ENCODE measurements at places on chromosomes 1 and 21. TPM values are rescaled to one million over a fixed set of nuclear protein-coding genes. Genes with fewer than 3 reads are reported as not detected.
A peak's percentile ranks its signal among the peaks of the same experiment; 100 is the strongest.

GRCh38 chr1:205247130-205247921 lies 19.6 kb downstream of the TMCC2 start:
- DNase-seq, result no peak

DNA sequence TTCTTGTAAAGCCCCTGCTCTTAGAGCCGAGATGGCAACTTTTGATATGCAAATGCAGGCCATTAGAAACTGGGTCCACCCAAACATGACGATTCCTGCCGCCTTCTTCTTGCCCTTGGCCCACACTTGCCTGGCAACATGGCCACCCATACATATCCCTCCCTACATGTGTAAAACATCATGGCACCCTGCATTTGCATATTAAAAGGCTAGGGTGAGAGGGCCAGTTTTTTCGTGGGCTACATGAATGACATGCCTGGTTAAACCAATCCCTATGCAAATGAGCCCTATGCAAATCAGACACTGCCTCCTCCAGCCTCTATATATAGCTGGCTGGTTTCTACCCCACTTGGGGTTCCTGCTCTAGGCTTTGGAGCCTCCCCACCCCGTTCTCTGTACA lies 18.8 kb downstream of the PLA2G2A start:
- peak; percentile 10 for DNase-seq

DNA sequence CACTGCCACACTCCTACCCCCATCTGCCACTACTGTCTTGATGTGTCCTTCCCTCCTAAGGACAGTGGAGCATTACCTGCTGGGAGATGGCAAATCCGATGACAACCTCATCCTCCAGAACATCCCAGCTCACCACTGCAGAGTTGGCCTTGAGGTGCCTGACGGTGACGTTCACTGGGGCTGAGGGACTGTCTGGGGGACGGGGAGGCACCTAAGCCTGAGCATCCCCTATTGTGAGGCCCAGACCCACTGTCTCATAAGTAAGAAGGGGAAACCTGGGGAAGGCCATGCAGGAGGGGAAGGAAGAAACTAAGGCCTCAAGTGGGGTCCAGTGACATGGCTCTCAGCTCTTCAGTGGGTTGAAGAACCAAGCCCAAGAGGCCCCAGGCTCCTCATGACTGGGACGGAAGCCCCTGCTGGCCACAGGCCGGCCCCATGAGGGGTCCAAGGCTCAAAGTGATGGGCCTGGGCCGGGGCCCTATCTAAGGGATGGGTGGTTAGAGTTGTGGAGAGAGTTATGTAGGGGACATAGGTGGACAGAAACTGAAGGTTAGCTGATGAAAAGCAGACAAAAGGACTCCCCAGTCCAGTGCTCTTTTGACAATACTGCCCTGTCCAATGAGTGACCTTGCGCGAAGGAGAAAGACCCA lies 1.8 kb downstream of the FNDC5 start:
- DNase-seq, result no peak

- DNase-seq, result peak; percentile 78
Observed at GRCh38 chr1:40363721-40364120, 9.8 kb upstream of the SMAP2 start.

- no peak for DNase-seq
Observed at GRCh38 chr1:146039844-146040194, 18.3 kb upstream of the HJV start.

- no peak for DNase-seq
Observed at GRCh38 chr1:229229137-229229720, 41.7 kb upstream of the RAB4A start.

- no peak for DNase-seq
Observed at GRCh38 chr1:60502506-60502905, 428.9 kb upstream of the C1orf87 start.

PIGP gene
- 22.7 TPM for total RNA-seq

NTMT2 gene
- total RNA-seq, result not detected
